Heart left ventricle (tissue), 16 donors: ENCODE measurements at places on chromosomes 16 and 17. TPM values are rescaled to one million over a fixed set of nuclear protein-coding genes. Genes with fewer than 3 reads are reported as not detected.

DNA sequence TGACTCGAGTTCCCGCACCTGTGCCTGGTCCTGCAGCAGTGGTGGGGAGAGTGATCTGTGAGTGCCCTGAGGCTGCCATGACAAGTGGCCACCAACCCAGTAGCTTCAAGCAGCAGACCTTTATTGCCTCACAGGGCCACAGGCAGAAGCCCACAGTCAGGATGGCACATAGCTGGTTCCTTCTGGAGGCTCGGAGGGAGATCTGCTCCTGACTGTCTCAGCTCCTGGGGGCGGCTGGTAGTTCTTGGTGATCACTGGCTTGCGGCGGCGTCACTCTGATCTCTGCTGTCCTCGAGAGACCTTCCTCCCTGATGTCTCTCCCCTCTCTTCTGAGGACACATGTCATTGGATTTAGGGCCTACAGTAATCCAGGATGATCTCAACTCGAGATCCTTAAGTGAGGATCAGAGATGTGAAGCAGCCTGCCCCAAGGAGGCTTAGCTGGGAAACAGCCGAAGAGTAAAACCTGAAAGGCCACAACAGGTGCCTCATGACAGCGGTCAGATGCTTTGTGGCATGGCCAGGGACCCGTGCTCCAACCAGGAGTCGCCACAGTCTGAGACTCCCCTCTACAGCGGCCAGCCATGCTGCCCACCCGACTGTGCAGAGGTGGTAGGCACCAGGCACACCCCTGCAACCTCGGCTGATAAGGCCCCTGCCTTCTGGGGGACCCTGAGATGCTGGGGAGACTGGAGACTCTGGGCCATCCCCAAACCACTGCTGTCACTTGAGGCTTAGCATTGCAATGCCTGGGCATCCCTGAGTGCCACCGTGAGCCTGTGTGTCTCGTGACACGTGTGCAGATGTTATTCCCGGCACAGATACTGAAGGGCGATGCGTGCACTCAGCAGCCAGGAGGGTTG lies 30.0 kb upstream of the SLC38A10 start:
- no peak for DNase-seq

- DNase-seq, result no peak
These were observed 169.1 kb upstream of the RPH3AL start for GRCh38 chr17:521561-522325.

DNA sequence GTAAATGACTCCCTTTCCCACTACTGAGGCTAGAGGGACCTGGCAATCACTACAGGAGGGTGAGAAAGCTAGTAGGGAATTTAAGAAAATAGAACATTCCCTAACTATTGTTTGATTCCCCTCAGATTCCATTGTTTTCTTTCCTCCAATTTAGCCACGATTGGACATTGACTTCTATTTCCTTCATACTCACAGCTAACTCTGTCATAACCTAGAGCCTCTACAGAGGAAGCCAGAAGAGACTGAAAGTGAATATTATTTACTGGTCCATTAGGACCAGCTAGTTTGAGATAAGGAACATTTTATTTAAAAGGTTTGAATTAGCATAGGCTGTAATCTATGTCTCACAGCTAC lies 14.9 kb downstream of the SNF8 start:
- DNase-seq, result no peak

DNA sequence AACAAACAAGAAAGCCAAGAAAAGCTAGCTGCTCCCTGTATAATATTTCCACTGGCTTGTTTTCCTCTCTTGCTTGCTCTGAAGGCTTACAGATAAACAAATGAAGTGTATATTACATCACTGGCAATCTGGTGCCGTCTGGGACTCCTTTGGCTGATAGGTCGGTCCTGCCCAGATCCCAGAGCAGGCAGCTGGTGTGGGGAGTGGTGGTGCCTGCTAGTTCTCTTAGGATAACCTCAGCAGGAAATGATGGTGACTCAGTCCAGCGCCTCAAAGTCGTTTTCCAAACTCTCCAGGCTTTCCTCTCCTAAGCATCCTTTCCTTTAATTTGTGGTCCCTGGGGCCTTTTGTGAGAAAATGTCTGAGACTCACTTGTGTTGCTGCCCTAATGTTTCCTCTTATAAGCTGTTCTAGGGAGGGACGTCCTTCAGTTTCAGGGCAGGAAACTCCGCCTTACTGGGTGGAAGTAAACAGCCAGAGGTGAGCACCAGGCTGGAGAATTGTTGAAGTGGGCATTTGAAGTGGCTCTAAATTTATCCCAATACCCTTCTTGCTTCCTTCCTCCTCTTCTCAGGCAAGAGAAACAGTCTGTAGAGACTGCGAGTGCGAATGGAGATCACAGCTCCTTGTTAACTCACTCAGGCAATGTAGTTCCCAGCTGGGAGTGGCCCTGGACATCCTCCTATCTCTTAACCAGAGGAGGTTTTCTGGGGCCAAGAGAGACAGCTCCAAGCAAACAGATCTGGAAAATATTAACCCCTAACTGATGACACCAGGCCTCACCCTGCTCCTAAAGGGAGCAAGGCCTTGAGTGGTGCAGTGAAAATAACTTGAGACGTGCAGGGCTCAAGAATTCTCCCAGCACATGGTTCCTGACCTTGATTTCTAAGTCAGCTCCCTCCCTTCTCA lies 34.9 kb downstream of the CD300LF start:
- DNase-seq, result peak; percentile 27

Gene COX6A2
- total RNA-seq, result 1,151 TPM

- peak; percentile 93 for DNase-seq
These were observed at the start of gene SLC16A5 for GRCh38 chr17:75087558-75088453. TSS of gene SLC16A5 (plus strand) at chr17:75087954. CDS start at chr17:75093637, 5,683 bp downstream.
